ENCODE measurements at places on chromosomes 11 and 22. TPM values are rescaled to one million over a fixed set of nuclear protein-coding genes. Genes with fewer than 3 reads are reported as not detected.

LARGE2 gene
- 4.4 TPM for polyA plus RNA-seq

UQCR10 gene
- 96.1 TPM for polyA plus RNA-seq

OR51B5 gene
- 0.26 TPM for polyA plus RNA-seq

SCGB1A1 gene
- not detected for polyA plus RNA-seq

PRR5L gene
- 6.9 TPM for polyA plus RNA-seq

CD248 gene
- 113 TPM for polyA plus RNA-seq

CSF2RB gene
- 1.3 TPM for polyA plus RNA-seq

ZP1 gene
- 0.13 TPM for polyA plus RNA-seq

GRCh38 chr11:280706-281485 lies 2.7 kb downstream of the NLRP6 start:
- DNase-seq = no peak
- peaks cover 6% of the 10 kb centered on the region for H3K4me1 ChIP-seq
- peaks cover 79% of the 10 kb centered on the region for H3K27me3 ChIP-seq

GRCh38 chr11:32039149-32039548 lies 51.7 kb upstream of the RCN1 start:
- no peak for DNase-seq
- H3K4me1 ChIP-seq = peaks cover 6% of the 10 kb centered on the region
- no peaks in the 10 kb centered on the region for H3K36me3 ChIP-seq
- no peak overlapping the region for H3K4me3 ChIP-seq

GRCh38 chr11:118621784-118622375 lies 14.5 kb downstream of the PHLDB1 start:
- H3K27me3 ChIP-seq = no peaks in the 10 kb centered on the region
- peak overlapping the region; percentile 55 for H3K4me3 ChIP-seq
- peak overlapping the region; percentile 87 for H3K27ac ChIP-seq
- peaks cover 45% of the 10 kb centered on the region for H3K36me3 ChIP-seq

DNA sequence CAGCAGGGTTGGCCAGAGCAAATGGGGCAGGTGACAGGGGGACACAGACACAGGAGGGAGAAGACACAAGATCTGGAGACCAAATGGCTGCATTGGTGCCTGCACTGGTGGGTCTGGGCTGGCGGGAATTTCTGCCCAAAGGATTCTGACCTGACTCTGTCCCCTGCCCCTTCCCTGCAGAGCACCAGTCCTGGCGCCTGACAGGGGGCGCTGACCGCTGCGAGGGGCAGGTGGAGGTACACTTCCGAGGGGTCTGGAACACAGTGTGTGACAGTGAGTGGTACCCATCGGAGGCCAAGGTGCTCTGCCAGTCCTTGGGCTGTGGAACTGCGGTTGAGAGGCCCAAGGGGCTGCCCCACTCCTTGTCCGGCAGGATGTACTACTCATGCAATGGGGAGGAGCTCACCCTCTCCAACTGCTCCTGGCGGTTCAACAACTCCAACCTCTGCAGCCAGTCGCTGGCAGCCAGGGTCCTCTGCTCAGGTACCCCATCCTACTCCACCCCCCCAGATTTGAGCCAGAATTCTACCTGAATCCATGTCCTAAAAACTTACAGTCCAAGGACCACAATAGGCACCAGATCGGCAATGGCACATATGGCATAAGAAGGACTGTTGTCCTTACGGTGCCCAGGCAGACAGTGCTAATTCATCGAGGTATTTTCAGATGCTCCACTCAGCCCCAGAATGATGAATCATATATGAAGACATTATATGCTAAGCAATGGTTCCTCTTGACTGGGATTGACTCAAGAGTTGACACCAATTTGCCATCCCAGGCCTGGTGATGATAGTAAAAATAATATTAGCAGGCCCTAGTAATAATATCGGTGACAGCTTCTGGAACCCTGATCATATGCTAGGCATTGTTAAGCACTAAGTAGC lies 38.2 kb downstream of the CD6 start:
- H3K27me3 ChIP-seq = peaks cover 34% of the 10 kb centered on the region
- H3K27ac ChIP-seq = no peak overlapping the region
- peaks cover 21% of the 10 kb centered on the region for H3K4me1 ChIP-seq

- H3K27ac ChIP-seq = peak overlapping the region; percentile 91
- no peak overlapping the region for H3K4me3 ChIP-seq
- peak; percentile 92 for DNase-seq
- H3K27me3 ChIP-seq = no peaks in the 10 kb centered on the region
Observed at GRCh38 chr22:38176170-38176741, 5.4 kb downstream of the PLA2G6 start.

DNA sequence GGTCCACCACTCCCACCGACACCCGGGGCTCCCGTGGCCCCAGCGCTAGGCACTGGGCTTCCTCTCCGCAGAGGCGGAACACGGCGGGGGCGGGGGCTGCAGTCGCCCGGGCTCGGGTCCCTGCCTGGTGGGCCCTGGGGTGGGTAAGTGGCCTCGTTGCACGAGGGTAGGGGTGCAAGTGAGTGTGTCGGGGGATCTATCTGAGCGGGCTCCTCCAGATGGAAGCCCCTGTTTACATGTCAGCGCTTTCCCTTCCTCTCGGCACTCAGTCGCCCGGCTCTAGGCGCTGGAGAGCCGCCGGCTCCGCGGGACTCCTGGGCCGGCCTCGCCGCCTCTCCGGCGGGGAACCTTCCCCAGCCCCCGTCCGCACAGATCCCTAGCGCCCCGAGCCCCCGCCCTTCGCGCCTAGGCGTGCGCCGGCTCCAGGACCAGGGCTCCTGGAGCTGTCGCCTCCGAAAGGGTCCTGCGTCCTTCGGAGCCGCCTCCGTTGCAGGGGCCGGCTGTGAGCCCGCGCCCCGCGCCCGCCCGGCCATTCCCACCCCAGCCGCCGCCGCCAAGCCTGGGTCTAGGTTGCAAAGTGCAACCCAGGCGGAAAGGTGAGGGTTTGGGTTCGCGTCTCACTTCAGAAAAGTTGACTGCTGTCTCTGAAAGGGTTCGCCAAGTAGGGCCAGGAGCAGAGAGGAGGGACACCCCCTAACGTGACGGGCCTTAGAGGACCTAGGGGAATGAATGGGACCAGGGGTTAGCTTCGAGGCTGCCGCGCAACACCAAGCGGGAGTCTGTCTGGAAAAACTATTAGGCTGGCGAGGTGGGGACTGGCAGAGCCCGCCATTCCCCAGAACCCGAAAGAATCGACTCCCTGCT lies 978 bp downstream of the FLI1 start:
- H3K27ac ChIP-seq = peak overlapping the region; percentile 82
- H3K4me3 ChIP-seq = peak overlapping the region; percentile 70
- DNase-seq = peak; percentile 47
- no peaks in the 10 kb centered on the region for H3K36me3 ChIP-seq
- peaks cover 76% of the 10 kb centered on the region for H3K27me3 ChIP-seq

- no peak overlapping the region for H3K4me3 ChIP-seq
- H3K4me1 ChIP-seq = no peaks in the 10 kb centered on the region
- no peaks in the 10 kb centered on the region for H3K36me3 ChIP-seq
- no peak overlapping the region for H3K27ac ChIP-seq
- H3K27me3 ChIP-seq = no peaks in the 10 kb centered on the region
Observed at GRCh38 chr11:92480499-92480898, 255.9 kb downstream of the FAT3 start.

GRCh38 chr11:102430158-102430836 lies 22.3 kb downstream of the TMEM123 start:
- peaks cover 5% of the 10 kb centered on the region for H3K36me3 ChIP-seq
- peaks cover 13% of the 10 kb centered on the region for H3K4me1 ChIP-seq
- no peak overlapping the region for H3K27ac ChIP-seq
- no peak overlapping the region for H3K4me3 ChIP-seq
- no peak for DNase-seq
- H3K27me3 ChIP-seq = no peaks in the 10 kb centered on the region
